ENCODE measurements at places on chromosomes 4 and X.
A peak's percentile ranks its signal among the peaks of the same experiment; 100 is the strongest.

- DNase-seq, result peak; percentile 75
These were observed 67.1 kb downstream of the PGRMC2 start for GRCh38 chr4:128220286-128221235.

GRCh38 chrX:39676434-39676833 is 421.3 kb downstream of the BCOR start:
- no peak for DNase-seq

GRCh38 chr4:41880840-41881831 is 54.1 kb upstream of the TMEM33 start:
- DNase-seq, result peak; percentile 9

- DNase-seq, result no peak
These were observed 159.2 kb downstream of the SLC4A4 start for GRCh38 chr4:71498002-71498401.

DNA sequence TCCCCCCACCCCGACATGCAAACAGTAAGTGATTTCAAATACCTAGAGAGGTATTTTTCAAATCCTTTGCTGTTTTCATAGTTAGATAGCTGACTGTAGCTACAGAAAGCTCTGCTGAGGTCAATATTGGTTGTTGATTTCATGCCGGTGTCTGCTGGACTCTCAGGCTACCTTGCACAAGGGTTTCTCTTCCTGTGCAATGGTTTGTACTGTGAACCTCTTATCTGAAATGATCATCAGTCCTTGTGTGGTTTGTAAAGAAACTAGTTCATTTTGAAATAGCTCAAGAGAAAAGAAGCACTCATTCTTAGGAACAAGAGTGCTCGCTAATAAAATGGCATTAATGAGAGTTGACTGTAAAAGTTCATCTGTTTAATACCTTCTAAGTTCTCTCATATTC is 2.1 kb downstream of the MTM1 start:
- DNase-seq, result no peak

DNA sequence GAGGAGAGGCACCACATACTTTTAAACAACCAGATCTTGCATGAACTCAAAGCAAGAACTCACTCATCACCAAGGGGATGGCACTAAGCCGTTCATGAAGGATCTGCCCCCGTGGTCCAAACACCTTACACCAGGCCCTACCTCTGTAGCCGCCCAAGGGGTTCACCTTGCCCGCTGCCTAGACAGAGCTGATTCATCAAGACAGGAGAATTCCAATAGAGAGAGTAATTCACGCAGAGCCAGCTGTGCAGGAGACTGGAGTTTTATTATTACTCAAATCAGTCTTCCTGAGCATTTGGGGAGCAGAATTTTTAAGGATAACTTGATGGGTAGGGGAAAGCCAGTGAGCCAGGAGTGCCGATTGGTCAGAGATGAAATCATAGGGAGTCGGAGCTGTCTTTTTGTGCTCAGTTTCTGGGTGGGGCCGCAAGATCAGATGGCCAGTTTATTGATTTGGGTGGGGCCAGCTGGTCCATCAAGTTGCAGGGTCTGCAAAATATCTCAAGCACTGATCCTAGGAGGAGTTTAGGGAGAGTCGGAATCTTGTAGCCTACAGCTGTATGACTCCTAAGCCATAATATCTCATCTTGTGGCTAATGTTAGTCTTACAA is 364.7 kb downstream of the PCDH7 start:
- no peak for DNase-seq

- no peak for DNase-seq
These were observed 1622.8 kb upstream of the IGFBP7 start for GRCh38 chr4:58732973-58733372.

DNA sequence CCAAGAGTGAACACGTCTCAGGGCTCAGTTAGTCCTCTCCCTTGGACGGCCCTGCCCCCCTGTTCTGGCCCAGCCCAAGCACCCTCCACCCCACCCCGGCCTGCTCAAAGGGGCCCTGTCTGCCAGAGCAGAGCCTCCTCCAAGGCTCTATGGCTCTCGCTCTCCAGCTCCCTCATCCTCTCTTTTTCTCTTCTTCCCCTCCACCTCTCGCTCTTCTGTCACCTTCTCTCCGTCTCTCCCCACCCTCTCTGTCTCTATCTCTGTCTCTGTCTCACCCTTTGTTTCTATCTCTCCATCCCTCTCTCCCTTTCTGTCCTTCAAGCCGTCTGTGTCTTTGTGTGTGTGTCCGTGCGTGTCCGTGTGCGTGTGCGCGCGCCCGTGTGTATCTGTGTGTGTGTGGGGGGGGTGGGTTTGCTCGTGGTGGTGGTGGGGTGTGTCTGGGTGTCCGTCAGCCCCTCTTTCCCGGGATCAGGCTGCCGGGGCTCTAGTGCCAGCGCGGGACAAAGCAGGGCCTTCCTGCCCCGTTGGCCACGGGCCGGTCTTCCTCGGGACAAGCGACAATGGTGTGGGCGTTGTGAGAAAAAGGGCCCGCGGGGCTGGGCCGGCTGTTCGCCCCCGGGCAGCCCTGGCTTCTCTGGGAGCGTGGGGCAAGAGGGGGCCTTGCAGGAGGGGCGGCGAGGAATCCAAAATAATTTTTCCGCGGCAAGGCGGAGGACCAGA is 8.7 kb downstream of the FRG2 start:
- no peak for DNase-seq

DNA sequence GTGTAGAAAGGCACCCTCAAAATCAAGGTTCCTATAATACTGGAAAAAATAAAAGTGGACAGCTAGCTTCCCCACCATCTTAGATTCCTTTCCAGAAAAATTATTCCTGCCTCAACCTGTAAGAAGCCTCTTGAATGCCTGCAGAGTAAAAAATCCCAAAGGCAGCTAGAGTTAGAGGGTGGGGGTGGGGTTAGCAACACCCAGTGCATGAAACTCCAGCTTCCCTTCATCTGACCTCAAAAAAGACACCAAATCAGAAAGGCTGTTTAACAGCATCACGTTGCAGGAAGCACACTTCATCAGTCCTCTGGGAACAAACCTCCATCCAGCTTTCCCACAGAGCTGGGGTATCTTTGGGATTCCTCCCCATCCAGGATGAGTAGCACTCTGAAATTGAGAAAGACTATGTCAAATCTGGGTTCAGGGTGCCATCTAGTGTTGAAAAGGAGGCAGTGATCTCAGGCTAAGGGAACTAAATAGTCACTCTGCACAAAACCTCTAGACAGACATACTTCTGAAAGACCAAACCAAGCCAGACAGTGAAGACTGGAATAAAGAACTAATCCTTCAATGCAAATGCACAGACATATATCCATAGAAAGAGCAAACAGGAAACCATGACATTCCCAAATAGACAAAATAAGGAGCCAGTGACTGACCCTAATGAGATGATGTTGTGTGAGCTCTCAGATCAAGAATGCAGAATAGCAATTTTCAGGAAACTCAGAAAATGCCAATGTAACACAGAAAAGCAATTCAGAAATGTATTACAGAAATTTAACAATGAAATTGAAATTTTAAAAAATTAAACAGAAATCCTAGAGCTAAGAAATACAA is 97.9 kb downstream of the ARHGEF9 start:
- peak; percentile 48 for DNase-seq

- no peak for DNase-seq
These were observed 24.2 kb downstream of the EPHA5 start for GRCh38 chr4:65646136-65646535.

GRCh38 chr4:151908734-151909497 is 148.1 kb upstream of the GATB start:
- no peak for DNase-seq

DNA sequence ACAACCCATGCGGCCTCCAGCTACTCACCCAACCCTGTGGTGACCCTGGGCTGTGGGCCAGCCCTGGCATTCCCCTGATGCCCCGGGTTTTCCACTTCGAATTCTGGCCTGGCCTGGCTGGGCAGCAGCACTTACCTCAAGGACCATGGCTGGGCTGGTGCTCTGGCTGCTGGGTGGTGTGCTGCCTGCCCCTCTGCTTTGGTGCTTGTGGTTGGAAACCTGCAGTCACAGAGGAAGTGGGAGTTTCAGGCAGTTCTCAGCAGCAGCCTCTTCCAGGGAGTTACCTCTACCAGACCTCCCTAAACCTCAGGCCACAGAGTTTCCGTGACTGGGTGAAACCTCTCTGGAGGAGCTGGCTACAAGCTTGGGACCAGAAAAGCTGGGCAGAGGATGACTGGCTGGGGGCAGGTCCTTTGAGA is at the start of gene CXCR3:
TSS of gene CXCR3 (minus strand) at position 209 of the 419 bp plus-strand sequence. CDS start at position 147, 62 bp downstream.
- DNase-seq, result peak; percentile 18

DNA sequence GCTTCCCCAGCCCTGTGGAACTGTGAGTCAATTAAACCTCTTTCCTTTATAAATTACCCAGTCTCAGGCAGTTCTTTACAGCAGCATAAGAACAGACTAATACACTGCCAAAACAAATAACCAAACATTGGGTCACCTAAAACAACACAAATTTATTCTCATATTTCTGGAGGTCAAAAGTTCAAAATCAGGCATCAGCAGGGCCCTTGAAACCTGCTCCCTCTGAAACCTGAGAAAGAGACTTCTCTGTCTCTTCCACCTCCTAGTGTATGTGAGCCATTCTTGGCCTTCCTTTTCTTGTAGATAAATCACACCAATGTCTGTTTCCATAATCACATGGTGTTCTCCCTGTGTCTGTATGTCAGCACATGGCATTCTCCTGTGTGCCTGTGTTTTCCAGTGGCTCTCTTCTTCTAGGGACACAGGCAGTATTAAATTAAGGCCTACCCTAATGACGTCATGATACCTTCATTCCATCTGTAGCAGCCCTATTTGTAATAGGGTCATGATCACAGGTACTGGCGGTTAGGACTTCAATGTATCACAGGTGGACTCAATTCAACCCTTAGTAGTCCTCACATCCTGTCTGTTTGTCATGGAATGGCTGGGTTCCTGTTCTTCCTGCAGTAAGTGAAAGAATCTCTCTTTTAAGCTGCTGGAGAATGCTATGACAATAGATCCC is 147.3 kb upstream of the CLNK start:
- DNase-seq, result peak; percentile 5

GRCh38 chr4:23630110-23630509 is 259.7 kb downstream of the PPARGC1A start:
- no peak for DNase-seq

GRCh38 chr4:87912164-87913004 is 63.1 kb upstream of the SPP1 start:
- DNase-seq, result no peak

- no peak for DNase-seq
These were observed 124.3 kb downstream of the STIM2 start for GRCh38 chr4:26984896-26985295.

GRCh38 chr4:18049446-18049845 is 27.9 kb upstream of the LCORL start:
- DNase-seq, result no peak

- no peak for DNase-seq
These were observed 25.4 kb upstream of the ARSD start for GRCh38 chrX:2954541-2954940.

GRCh38 chrX:77937291-77937690 is 26.8 kb downstream of the ATP7A start:
- DNase-seq, result peak; percentile 50

- no peak for DNase-seq
These were observed 374.5 kb upstream of the FMR1 start for GRCh38 chrX:147537172-147537571.

DNA sequence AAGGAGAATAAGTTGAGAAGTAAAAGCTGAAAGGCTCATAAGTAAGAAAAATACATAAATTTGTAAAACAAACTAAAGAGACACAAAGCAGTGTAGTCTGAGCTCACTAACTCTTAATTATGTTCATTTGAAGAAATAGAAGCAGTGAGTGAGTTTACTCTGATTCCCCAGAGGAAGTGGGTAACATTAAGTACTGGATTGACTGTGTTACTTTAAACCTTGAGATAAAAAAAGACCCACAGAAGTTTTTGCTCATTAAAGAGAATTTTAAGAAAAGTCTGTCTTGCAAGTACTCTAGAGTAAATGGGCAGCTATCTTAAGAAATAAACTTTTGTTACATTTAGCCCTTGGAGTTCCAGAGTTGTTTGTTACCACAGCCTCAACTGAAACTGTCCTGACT is 2466.9 kb downstream of the PCDH7 start:
- no peak for DNase-seq

GRCh38 chrX:33041141-33041540 is 170.2 kb downstream of the DMD start:
- no peak for DNase-seq

GRCh38 chrX:16484338-16484737 is 165.6 kb upstream of the S100G start:
- peak; percentile 92 for DNase-seq

DNA sequence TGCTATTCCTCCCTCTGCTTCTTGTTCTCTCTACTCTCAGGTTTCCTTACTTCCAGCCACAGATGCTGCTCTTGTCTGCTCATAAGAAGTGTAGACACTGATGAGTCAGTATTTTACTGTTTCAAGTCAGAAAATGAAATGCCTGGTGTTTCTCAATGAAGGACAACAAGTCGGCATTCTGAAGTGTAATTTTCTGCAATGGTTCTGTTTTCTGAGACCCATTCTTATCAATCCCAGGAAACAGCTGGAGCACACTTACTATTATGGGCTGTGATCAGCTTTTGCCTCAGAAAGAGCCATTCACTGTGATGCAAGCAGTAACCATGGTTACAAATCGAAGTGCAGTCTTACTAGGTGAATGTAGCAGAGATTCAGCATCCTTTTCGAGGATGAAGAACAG is 42.0 kb downstream of the SLC4A4 start:
- peak; percentile 52 for DNase-seq

GRCh38 chr4:37415845-37416369 is 171.4 kb downstream of the NWD2 start:
- no peak for DNase-seq

DNA sequence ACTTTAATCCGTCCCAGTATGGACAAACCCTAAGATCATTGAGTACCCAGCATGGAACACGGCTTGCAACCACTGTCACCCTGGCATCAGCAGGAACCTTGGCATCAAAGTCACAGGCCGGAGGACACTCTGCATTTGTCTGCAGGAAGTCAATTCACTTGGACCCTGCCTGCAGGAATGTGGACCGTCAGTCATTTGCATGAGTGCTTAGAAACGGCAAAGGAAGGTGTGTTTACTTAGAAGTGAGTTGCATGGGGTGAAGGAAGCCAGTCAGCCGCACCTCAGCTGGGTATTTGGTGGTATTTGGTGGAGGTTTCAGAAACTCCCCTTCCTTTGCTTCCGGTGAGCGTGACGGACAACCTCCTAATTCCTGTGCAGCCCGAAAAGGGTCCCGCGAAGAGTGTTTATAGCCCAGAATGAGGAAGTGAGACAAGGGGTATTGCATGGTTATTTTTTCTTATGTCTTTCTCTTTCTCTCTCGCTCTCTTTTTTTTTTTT is 15.5 kb downstream of the P2RY8 start:
- no peak for DNase-seq

GRCh38 chr4:158239196-158239595 is 28.9 kb downstream of the TMEM144 start:
- no peak for DNase-seq

- no peak for DNase-seq
These were observed 121.3 kb downstream of the CBR4 start for GRCh38 chr4:168888715-168889215.

DNA sequence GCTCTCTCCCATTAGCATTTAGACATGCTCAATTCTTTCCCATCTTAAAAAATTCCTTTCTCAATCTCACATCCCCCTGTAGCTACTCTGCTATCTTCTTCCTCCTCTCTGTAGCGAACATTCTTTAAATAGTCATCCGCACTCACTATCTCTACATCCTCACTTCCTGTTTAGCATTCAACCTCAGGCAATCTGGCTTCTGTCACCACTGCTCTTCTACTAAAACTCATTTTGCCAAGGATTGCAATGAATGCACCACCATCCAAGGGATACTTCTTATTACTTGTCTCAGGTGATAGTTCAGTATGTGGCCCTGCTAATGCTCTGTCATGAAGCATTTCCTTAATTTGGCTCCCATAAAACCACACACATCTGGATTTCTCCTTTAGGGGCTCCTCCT is 10.9 kb upstream of the TET2 start:
- DNase-seq, result no peak

Measured in astrocyte of the spinal cord (primary cell).